ENCODE measurements at places on chromosomes 12 and 14.

DNA sequence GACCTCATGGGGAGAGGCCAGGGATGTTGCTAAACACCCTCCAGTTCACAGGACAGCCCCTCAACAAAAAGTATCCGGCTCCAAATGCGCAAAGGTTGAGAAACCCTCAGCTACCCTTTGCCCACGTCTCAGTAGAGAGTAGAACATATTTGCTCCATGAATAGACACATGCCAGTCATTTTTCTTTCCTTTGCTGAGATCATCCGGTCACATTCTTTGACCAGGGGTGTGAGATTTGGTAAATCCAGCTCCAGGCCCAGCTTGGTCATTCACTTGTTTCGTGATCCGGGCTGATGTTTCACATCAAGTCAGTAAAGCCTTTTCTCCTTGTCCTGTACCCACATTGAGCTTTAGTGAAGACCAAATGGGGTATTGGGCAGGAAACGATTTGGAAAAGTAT lies 83.6 kb upstream of the LHX5 start:
- no peak for DNase-seq

DNA sequence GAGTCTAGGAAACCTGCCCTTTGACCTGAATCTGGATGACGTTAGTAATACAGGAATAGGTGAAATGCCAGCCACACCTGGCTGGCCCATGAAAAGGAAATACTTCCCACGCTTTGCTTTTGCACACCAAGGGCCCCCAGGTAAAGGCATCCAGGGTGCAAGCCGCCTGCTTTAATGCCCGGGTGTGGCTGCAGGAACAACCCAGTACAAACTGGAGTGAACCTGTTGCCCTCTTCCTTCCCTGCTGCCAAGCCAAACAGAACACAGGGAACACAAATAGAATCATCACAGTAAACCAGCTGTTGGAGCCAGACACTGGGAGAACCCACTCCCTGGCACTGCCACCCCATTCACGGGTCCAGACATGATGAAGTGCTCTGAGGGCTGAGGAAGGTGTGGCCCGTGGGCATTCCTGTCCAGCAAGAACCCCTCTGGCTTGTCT lies 24.2 kb upstream of the FOS start:
- DNase-seq: no peak

DNA sequence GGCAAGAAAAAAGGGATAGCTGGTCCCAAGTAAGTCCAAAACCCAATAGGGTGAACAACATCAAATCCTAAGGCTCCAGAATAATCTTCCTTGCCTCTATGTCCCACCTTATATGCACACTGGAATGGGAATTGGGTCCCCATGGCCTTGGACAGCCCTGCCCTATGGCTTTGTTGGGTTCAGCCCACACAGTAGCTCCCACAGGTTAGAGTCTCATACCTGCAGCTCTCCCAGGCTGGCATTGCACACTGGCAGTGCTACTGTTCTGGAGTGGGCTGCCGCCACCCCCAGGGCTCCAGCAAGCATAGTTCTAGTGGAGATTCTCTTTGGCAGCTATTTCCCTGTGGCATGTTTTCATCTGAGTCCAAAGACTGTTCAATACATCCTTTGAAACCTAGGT lies 352.4 kb upstream of the CLEC14A start:
- no peak for DNase-seq

GRCh38 chr12:93759512-93760081 lies 82.4 kb downstream of the CRADD start:
- no peak for DNase-seq

- DNase-seq: no peak
Measured at GRCh38 chr12:69875416-69875935, 50.4 kb downstream of the MYRFL start.

GRCh38 chr14:30520536-30520935 lies 38.4 kb upstream of the G2E3 start:
- DNase-seq: no peak

Measured in left forelimb (tissue), 1 donor.